Osteoblast (primary cell): ENCODE measurements at places on chromosomes 4 and X.

GRCh38 chrX:153960786-153961185 lies 10.8 kb downstream of the HCFC1 start:
- no peak for DNase-seq

DNA sequence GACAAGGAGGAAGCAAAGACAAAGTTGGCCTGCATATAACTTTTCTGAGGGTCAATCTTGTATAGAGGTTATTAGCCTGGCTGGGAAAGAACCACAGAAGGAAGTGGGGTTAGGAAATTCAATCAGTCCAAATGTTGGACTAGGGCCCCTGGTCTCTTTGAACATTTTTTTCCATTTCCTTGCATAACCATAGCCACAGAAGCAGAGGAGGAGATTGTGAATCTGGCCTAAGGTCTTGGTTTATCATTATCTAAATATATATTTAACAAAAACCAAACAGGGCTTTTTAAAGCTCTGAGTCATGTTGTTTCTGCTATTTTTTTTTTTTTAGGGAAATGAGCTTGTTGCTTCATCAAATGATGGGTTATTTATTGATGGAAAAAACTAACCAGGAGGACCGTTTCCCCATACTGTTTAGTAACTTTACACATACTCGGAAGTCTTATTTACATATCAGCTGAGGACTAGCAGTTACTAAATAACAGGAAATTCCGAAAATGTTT lies 97.7 kb upstream of the ACSL4 start:
- peak; percentile 69 for DNase-seq

- DNase-seq = peak; percentile 78
Observed at GRCh38 chrX:51614353-51615012, 4.2 kb downstream of the CENPVL3 start.

GRCh38 chrX:131704136-131704695 lies 160.3 kb downstream of the OR13H1 start:
- DNase-seq = peak; percentile 23

DNA sequence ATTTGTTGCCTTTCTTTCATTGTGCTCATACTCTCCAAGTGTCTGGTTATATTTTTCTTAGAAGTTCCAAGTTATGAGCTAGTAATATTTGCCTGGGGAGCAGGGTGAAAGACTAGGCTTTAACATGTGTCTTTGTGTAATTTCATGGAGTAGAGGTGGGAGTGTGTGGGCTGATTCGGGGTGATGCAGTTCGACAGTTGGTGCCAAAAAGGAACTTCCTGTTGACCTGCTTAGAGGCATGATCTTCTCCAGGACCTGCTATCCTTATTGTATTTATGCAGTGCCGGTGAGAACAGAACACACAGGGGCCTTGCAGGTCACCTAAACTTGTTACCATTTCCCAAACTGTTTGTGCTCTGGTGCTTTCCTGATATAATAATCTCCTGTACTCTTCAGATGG lies 21.2 kb downstream of the USP53 start:
- no peak for DNase-seq
